ENCODE measurements at places on chromosomes 5 and 9.
A peak's percentile ranks its signal among the peaks of the same experiment; 100 is the strongest.

- no peak for DNase-seq
These were observed 544 bp upstream of the SNX24 start for GRCh38 chr5:122844910-122845228.

DNA sequence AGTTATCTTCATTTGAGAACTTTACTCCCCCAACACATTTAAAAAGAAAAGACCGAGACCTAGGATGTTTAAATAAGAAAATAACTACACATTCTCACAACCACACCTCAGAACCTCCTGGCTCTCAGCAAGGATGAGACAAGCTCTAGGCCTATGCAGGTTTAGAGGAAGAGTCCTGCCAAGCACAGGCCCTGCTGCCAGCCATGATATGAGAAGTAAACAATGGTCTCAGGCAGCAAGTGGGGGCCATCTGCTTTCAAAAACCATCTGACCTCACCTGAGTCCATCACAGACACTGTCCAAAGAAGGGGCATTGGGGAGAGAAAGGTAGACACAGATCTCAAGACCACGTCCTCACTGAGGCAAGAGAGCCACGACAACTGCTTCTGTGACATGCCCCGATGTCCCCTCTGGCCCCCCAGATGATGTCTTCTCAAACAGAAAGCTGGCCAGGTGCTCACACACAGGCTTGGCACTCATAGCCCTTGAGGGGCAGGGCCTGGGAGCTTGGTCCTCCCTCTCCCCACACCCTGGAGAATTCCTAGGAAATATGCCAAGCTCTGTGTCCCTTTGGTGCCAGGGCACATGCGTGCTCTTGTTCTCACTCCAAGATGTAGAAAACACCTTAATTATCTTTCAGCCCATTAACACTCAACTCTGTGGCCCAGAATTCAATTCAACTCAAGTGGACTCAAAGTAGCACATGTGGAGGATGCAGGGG is 150.4 kb downstream of the FSTL4 start:
- DNase-seq: no peak

GRCh38 chr5:109876941-109877669 is 187.4 kb downstream of the MAN2A1 start:
- no peak for DNase-seq

DNA sequence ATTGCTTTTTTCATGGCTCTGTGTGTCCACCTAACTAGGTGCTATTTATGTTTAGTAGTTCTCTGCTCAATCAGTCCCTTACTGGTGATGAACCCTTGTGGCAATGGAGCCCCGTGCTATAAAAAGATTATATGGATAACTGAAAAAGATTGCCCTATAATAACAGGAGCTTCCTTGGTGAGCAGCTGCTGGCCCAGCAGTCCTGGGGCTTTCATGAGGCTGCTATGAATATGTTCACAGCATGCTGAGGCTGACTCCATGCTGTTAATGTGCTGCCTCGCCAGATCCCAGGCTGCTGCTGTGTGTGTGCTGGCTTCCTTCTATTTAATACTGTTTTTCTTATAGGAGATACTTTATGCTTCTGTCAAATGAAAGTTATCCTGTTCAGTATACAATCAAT is 357.5 kb downstream of the TAF11L14 start:
- no peak for DNase-seq

DNA sequence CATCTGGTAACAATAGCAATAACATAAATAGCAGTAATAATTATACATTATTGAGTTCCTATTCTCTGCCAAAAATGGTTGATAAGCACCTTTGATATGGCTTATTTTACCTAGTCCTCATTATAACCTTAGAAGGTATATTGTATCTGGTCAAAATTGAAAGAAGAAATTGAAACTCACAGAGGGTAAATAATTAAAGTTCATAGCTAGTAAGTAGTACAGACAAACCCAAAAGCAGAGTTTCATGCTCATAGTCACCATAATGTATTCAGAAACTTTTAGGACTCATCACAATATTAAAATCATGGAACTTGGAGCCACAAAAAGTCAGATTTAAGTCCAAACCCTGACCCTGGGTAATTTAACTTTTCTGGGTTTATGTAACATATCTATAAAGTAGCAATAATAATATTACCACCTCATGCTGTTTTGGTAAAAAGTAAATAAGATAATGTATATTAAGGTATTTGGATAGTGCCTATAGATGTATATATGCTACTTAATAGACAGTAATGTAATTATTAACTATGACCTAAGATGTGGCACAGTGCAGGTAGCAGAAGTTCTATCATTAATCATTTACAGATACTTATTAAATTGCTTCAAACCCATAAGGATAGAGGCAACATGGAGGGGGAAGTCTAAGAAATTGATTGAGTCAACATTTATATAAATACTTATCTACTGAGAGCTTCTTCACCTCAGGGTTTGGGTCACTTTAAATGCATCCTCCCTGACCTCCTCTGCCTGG is 32.4 kb downstream of the STK32A start:
- DNase-seq: no peak

- DNase-seq: peak; percentile 47
These were observed 23.4 kb downstream of the HNRNPK start for GRCh38 chr9:83956436-83957247.

- DNase-seq: no peak
These were observed 34.0 kb upstream of the SPDL1 start for GRCh38 chr5:169549453-169550100.

GRCh38 chr5:110161162-110161561 is 471.4 kb downstream of the MAN2A1 start:
- DNase-seq: no peak

DNA sequence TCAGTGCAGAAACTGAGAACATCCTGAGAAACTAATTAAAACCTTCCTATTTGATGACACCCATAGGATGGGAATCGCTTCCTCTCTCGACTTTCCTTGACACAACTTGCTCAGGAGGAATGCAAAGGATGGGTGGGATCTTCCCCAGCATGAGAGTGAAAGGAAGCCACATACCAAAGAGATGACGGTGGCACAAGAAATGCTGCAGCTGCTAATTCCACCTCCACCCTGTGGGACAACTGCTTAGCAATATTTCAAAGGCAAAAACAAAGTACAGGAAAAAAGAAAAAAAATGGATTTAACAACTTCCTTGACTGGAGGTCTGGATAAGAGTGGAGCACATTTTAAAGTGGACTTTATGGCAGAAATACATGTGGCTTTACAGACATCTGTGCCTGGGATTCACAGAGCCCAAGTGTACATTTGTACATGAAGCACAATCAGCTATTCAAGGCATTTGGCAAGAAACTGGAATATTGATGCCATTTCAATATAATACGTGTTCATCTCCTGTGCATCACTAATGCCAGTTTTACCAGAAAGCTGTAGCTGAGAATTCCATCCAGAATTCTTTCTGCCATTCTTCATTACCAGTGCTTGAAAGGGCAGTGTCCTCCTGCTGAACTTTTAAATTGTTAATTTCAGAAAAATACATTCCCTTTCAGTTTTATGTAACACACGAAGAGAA is 359.2 kb upstream of the ACTBL2 start:
- DNase-seq: no peak

DNA sequence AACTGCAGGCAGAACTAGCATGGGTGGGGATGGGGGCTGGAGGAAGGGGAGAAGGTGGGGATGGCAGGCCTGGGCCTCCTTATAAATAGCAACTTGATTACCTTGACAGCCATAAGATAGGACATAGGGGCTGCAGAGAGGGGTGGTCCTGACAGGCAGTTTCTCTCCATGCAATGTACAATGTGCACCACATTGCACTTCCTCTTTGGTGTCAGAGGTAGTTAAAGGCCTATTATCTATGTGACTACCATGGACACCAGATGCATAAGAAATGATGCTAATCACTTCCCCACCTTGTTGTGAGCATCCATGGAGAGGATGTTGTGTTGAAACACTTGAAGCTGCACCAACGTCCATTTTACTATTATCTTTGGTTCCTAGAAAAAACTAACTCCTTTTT is 20.2 kb upstream of the SUB1 start:
- no peak for DNase-seq

DNA sequence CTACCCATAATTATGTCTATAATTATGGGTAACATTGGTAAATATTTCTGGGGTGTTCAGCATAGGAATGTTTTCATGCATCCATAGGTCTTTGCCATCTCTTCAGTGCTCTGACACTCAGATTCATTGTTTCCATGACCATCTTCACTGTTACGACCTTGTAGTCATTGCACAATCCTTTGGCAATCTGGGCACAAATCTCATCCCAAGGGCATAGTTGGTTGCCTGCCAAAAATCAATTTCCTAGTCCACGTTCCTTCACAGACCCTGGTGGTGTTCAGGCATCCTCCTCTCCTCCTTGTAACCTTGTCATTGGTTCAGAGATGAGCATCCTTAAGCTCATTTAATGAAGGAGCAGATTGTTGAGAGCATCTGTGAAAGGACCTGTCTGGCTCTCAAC is 1400.7 kb downstream of the CDH12 start:
- DNase-seq: no peak

GRCh38 chr5:83496626-83497025 is 25.1 kb downstream of the VCAN start:
- DNase-seq: no peak

GRCh38 chr9:2257248-2257929 is 242.2 kb downstream of the SMARCA2 start:
- DNase-seq: no peak

DNA sequence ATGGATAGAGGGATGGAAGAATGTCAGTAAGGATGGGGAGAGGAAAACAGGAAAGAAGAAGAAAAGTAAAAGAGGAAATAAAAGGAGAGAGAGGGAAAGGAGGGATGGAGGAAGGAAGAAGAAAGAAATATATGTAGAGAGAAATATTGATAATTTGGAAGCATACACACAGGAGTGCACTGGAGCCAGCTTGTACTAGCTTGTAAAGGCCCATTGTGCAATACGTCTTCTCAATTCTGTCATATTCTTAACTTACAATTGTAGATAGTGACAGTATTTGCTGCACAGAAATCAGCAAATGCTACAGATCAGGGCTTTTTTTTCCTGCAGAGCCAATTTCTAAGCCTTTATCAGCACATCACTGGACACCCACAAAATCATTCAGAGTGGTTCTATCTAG is 458.8 kb upstream of the WWC1 start:
- DNase-seq: no peak

GRCh38 chr9:124436320-124436719 is 13.9 kb upstream of the ADGRD2 start:
- DNase-seq: no peak

DNA sequence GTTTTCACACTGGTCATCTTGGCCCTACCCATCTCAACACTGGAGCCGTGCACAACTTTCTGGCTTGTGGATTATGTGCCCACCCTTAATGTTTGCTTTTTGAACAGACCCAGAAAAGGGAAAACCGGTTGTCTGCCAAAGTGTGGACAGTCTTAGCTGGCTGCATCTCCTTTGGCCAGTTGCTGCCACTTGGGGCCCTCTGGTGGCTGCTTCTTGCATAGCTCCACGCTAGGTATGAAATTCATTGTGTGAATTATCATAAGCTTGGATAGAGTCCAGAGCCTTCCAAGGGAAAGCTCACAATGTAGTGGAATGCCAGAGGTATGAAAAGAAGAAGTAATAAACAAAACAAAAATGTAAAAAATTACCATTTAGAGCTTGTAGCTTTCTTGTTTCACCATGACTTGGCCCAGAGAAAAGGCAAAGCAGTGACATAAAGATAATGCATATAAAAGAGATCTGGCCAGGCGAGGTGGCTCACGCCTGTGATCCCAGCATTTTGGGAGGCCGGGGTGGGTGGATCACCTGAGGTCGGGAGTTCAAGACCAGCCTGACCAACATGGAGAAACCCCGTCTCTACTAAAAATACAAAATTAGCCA is 12.5 kb upstream of the SLC36A3 start:
- no peak for DNase-seq

GRCh38 chr9:75120686-75121085 is 32.4 kb downstream of the OSTF1 start:
- no peak for DNase-seq

GRCh38 chr5:12861886-12862654 is 957.8 kb upstream of the CTNND2 start:
- DNase-seq: no peak

DNA sequence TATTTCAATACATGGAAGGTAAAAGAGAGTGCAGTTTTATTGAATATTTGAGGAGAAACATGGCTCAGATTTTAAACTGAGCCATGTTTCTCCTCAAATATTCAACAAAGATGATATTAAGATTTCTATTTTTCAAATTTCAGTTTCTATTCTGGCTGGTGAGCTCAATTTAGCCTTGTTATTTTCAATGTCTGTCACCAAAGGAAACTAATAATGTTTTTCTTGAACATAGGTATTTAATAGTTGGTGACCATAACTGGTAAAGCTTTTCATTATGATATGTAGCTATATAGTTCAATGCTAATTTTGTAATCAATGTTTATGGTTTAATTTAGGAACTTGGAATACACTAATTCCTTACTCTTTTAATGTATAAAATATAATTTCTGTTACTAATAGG is 177.4 kb downstream of the FER start:
- DNase-seq: no peak

DNA sequence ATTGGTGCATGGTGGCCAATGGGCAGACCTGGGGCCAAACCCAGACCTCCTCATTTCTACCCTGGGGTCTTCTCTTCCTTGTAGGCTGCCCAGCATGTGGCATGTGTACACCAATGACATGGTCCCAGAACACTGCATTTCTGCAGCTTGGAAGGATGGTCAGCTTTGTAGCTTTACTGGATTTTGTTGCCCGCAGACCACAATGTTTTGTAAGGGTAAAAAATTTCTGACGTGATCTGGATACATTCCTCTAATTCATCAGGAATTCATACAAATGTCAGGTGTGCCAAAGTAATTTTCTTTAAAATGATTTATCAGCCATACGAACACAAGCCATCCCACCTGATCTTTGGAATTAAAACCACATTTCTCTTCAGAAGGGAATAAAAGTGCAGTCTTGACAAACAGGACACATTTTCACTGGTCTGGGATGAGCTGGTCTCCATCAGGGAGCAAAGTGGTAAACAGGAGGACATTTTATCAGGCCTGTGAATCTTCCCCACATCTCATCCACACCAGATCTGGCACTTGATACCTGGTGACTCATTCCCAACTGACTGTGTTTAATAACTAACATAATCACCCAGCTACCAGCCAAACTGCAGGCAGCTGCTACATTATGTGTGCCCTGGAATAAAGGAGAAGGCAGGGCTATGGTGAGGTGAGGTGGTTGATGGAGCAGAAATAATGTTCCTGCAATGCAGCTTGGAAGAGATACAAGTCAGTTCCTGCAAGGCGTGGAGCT is 103.9 kb downstream of the SPOCK1 start:
- no peak for DNase-seq

- no peak for DNase-seq
These were observed 386.3 kb downstream of the DIRAS2 start for GRCh38 chr9:90256345-90256744.

DNA sequence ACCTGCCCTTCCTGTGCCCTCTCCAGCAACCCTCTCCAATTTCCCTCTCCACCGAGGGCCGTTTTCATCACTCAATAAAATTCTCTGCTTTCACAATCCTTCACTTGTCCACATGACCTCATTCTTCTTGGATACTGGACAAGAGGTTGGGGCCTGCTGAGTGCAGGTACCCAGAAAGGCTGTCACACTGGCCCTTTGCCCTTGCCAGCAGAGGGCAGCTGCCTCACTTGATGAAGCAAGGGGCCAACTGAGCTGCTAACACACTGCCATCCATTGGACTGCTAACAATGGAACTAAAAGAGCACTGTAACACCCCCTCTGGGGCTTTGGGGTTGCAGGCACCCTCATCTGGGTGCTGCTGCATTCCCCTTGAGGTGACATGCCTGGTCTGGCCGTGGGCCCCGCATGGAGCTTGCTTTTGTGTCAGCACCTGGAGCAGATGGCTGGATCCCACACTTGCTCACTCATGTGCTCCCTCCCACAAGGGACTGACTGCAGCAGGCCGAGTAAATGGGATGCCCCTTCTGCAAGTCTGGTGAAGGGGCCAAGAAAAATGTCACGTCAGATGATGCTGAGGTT is 308.1 kb upstream of the ADCY2 start:
- DNase-seq: no peak

Data from activated T-helper 1 cell treated with anti-CD3 and anti-CD28 coated beads, Interleukin-2, amount 50 U/mL, for 16 hours (primary cell).